AML-193 (cell line): ENCODE measurements at places on chromosomes 2 and 18.
A peak's percentile ranks its signal among the peaks of the same experiment; 100 is the strongest.

- no peak for DNase-seq
These were observed 4.1 kb upstream of the KLHL30 start for GRCh38 chr2:238134393-238134785.

GRCh38 chr2:170533156-170533555 is 182.0 kb upstream of the SP5 start:
- DNase-seq = no peak

DNA sequence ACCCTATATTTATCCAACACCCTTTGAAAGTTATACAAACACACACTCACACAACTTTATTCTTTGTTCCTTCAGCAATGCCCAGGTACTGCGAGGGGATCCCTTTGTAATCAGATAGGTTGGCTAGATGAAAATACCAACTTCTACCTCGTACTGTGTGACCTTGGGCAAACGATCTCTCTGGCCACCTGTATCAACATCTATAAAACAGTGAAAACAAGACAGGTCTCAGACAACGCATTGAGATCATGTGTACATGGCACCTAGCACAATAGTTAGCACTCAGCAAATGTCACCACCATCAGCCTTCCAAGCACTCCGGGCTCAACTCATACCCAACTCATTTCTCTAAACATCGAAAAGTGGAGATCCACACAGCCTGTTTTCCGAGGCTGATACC is 118.4 kb upstream of the PPP1CB start:
- DNase-seq = no peak

DNA sequence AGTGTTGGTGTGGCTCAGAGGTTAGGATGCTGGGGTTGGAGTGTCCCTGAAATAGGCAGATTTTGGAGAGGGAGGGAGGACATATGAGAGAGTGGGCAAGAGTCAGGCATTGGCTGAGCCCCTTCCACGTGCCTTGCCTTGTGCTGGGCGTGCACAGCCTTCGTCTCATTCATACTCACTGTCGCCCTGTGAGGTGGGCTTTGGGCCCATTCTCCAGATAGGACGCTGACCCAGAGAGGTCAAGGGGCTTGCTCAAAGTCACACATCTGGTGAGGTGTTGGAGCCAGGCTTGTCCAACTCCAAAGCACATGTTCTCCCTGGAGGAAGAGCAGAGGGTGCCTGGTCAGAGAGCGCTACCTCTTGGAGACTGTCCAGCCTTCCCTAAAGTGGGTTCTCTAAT is 166.8 kb downstream of the DYSF start:
- DNase-seq = no peak

GRCh38 chr18:12373771-12374116 is 3.3 kb downstream of the AFG3L2 start:
- DNase-seq = no peak

- no peak for DNase-seq
These were observed 300.5 kb downstream of the INSIG2 start for GRCh38 chr2:118388771-118389170.

DNA sequence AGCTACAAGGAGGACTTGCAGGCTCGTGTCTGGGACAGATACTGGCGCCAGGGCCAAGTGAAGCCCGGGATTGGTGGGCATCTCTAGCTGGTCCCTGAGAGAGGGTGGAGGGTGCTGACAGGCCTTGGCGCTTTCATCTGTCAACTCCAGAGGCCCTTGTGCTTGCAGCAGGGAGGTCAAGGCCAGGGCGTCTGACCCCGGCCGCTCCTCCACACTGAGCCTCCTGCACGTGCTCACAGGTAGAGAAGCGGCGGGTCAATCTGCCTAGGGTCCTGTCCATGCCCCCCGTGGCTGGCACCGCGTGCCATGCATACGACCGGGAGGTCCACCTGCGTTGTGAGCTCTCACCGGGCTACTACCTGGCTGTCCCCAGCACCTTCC is 9.5 kb downstream of the CAPN10 start:
- no peak for DNase-seq

DNA sequence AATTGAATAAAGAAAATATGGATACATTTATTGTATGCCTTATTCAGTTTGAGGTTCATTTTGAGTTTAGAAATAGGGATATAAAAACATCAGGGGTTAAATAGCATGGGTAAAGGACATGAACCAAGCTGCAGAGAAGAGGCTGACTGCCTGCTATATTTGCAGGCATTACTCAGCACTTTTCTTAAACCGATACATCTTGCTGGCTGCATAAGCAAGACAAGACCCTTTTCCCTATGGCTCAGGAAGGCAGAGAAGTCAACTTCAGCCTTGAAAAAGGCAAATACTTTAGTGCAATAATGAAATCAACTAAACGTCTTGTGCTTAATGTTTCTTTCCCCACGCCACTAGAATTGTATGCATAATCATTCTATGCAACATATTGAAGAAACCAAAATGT is 36.4 kb downstream of the SCN1A start:
- no peak for DNase-seq

DNA sequence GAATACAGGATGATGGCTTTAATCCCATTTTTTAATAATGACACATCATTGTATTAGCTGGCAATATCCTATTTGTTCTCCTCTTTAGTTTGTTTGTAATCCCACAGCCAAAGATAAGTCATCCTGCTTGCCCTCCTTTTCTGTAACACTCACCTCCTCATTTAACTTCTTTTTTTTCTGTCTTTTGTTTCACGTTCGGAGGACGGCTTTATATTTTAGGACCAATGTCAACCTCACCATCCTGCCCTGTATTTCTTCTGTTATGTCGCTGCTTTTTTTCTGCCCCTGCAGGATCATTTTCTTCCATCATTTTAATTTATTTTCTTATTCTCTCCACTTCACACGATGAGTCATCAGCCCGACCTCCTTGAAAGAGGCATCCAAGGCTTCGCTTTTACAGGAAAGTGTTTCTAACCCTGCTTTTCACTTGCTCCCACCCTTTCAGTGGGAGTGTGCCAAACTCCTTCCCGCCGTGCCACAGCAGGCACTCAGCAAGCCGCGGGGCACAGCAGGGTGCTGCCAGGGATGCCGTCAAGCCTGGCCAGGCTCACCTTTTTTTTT is 11.4 kb downstream of the RAB31 start:
- DNase-seq = no peak

DNA sequence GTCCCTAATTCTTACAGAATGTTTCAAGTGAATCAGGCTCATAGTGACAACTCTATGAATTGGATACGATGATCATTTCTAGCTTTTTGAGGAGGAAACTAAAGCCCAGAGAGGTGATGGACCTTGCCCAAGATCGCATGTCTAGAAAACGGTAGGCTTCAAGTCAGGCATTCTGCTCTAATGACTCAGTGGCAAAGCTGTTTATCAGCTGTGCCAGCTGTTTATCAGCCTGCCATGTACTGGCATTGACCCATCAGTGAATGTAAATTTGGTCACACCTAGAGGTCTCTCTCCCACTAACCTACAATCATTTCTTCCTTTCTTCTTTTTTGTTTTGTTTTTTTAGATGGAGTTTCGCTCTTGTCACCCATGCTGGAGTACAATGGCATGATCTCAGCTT is 6.1 kb upstream of the DAW1 start:
- no peak for DNase-seq

- DNase-seq = no peak
These were observed 18.6 kb upstream of the COL6A3 start for GRCh38 chr2:237432484-237433092.

GRCh38 chr18:9025091-9025838 is 77.2 kb upstream of the NDUFV2 start:
- no peak for DNase-seq

- peak; percentile 62 for DNase-seq
These were observed 34.2 kb upstream of the EN1 start for GRCh38 chr2:118881490-118882129.

- DNase-seq = no peak
These were observed 52.0 kb downstream of the CYBRD1 start for GRCh38 chr2:171574149-171574795.

DNA sequence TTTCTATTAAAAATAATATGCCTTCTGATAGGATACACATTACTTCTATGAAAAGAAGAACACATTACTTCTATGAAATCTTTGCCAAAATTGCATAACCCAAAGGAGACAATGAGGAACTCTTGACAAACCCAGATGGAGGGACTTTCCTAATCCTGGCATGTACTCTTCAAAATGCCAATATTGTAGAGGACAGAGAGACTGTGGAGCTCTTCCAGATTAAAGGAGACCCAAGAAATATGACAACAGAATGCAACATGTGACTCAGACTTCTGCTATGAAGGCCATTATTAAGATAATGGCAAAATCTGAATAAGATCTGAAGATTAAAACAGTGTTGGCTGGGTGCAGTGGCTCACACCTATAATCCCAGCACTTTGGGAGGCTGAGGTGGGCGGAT is 22.2 kb downstream of the SOWAHC start:
- DNase-seq = peak; percentile 81

DNA sequence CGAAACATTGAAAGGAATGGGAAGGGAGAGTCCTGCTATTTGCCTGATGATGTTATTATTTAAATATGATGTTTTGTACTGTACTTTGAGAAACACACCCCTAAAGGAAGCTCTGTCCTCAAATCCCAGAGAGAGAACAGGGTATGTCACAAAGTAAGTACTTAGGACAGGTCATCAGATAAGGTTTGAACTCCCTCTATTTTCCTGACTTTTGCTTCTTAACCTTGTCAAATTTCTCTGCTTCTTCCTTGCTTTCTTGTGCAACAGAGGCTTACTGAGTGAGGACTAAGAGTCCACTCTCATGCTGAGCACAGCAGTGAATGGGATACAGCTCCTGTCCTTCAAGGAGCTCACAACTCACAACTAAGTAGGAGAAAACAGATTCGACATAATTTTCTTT is 3.7 kb downstream of the DGUOK start:
- DNase-seq = no peak

GRCh38 chr2:120898961-120899750 is 163.5 kb downstream of the GLI2 start:
- no peak for DNase-seq

- no peak for DNase-seq
These were observed 31.9 kb downstream of the EFEMP1 start for GRCh38 chr2:55891671-55892094.

- no peak for DNase-seq
These were observed 179.1 kb downstream of the ZFP36L2 start for GRCh38 chr2:43047187-43047780.

GRCh38 chr2:121284463-121285449 is at the start of gene TFCP2L1:
Gene TFCP2L1, minus strand, starts transcription at chr2:121285202. Its CDS starts 93 bp downstream, at chr2:121285109.
- DNase-seq = no peak

DNA sequence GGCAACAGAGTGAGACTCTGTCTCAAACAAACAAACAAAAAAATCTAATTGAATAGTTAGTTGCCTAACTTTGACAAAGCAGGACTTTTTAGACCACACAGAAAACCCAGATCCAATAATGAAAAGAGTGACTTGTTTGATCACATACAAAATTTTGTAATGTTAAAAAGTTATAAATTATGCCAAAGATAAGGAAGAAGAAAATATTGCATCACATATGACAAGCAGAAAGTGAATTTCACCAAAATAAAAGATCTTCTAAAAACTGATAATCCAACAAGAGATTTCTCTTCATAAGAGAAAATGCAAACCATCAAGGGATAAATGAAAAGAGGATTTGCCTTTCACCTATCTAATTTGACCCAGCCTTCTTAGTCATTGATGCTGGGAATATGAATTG is 2.8 kb upstream of the RMP24 start:
- DNase-seq = no peak

DNA sequence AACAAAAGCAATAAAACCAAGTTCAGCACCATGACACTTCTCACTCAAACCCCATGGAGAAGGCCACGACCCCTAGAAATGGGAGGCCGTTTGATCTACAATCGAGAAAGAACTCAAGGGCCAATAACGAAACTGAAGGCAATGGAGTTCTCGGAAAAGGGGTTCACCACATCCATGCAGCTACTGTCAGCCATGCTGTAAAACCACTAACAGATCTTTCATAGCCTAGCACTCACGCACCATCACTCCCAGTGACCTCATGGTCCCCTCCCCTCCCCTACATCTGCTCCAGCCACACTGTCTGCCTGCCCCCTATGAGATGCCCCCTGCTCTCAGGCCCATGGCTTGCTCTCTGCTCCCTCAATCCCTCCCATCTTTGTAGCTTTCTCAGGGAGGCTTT is 135.3 kb downstream of the TMEM163 start:
- no peak for DNase-seq

DNA sequence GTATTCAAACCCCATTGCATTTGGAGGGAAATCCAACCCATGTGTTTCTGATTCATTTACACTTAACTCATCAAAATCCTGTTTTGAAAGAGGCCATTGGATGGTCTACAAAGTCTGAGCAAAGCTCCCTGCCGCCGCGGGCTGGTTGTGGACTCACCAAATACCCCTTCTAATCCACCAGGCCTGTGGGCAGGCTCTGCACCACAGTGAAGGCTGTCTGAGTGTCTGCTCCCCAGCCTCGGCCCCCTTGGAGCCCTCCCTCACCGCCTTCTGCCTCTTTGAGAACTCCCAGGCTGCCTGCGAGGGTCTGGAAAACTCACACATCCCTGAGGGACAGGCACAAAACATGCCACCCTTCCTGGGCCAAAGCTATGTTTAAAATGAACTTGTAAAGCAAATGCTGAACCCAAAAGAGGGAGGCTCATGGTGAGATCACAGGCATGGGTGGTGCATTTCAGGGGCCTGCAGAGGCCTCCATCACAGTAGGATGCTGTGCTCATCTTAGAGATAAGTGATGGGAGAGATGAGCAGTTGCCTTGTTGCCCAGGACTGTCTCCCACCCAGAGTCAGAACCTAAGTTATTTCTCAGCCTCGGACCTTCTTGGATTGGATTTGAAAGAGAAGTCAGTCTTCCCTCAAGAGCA is 225.0 kb downstream of the CYP26B1 start:
- no peak for DNase-seq

GRCh38 chr2:212037062-212037461 is 501.5 kb downstream of the ERBB4 start:
- no peak for DNase-seq

DNA sequence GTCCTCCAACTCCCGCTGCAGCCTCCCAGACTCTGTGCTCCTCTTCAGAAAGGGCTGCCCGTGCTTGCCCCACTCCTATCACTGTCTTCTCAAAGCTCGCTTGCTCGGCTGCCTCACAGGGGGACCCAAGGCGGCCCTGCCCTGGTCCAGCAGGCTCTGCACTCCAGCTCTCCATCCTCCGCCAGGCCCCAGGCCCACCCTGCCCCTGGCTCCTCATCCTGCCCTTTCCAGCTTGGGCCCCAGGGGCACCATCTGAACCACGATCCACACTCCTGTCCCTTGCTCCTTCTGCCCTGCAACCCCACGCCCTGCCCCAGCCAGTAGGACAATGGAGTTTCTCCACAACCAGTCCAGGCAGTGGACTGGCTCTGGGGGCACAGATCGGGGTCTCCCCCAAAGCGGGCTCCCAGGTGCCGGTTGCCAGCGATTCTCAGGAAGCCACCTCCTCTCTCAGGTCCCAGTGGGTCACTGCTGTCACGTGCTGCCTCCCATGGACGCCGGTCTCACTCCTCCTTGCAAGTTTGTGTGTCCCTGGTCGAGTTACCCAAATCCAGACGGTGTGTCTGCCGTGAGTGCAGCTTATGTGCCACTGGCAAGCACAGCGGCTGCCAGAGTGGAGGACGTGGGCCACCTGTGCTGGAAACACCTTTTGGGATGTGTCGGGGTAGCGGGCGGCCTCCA is 238.5 kb downstream of the HDAC4 start:
- no peak for DNase-seq

GRCh38 chr2:17313261-17313660 is 205.0 kb downstream of the RAD51AP2 start:
- DNase-seq = no peak
